ENCODE measurements at places on chromosomes 4 and X.

GRCh38 chrX:46647251-46647650 is 73.7 kb downstream of the CHST7 start:
- DNase-seq = no peak

- no peak for DNase-seq
These were observed 31.6 kb downstream of the CD40LG start for GRCh38 chrX:136679531-136679930.

- DNase-seq = no peak
These were observed 1064.4 kb downstream of the PCDH7 start for GRCh38 chr4:31784558-31784957.

DNA sequence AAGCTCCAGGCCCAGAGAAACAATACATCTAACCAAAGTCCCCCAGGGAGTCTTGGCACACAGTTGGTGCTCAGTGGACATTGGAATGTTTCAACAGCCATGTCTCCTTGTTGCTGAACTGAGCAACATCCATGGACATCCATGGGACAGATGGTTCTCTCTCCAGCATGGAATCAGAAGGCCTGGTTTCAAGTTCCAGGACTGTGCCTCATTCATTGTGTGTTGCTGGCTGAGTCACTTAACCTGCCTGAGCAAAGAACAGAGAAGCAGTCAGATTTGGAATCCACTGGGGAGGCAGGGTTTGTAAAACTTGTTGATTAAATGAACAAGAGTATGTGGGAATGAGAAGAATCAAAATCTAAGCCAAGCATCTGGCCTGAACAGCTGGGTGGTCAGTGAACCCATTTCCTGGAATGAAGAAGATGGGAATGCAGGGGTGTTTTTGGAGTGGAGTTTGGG is 147.9 kb downstream of the CHIC2 start:
- no peak for DNase-seq

DNA sequence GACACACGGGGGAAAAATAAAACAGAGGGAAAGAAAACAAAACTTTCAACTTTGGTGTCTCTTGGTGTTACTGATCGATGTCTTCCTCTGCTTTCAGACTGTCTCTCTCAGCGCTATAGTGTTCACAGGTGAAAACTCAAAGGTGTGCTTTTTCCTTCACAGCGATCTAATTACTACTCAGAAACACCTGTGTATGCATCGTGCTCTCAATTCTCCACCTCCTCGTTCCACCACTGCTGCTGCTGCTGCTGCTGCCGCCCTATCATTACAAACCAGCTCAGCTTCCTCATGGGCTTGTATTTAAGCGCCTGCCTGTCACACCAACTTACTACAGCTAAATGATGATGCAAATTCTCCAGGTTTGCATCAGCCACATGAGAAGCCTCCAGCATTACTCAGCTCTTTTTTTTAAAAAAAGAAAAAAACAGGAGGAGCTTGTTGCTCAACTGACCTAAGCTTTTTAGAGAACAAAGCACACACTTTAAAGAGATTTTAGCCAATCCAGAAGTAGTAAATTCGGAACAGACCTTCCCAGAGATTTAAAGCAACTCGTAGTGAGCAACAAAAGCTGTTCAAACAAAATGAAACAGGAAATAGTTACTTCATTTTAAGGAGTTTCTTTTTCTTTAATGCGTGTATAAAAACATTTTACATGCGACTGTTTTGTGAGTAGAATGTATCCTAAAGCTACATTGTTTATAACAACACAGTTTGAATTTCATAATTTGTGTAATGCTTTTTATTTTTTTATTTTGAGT is at the start of gene SLC7A11:
SLC7A11 (minus strand) TSS at position 274 of the 758 bp plus-strand sequence. CDS start 280 bp downstream, outside the sequence.
- no peak for DNase-seq

GRCh38 chr4:87392183-87392582 is 1.2 kb upstream of the HSD17B11 start:
- no peak for DNase-seq

- no peak for DNase-seq
These were observed 79.4 kb downstream of the SYNPO2 start for GRCh38 chr4:118968005-118968404.

DNA sequence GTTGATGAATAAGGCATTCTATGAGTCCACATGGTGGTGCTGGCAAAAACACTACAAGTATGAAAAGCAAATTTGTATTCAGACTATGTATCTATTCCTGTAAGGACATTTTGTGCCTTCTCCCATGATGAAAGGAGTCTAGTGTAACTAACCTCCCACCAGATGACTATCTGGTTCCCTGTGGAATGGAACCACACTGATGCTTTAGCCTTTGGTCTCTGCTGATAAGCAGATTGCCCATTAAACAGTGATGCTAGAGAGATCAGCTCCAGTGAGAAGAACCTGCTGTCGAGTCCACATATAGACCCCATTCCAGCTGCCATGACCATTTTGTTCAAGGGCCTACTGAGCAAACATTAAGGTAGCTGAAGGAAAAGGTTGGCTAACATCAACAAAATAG is 10.5 kb upstream of the THOC2 start:
- no peak for DNase-seq

DNA sequence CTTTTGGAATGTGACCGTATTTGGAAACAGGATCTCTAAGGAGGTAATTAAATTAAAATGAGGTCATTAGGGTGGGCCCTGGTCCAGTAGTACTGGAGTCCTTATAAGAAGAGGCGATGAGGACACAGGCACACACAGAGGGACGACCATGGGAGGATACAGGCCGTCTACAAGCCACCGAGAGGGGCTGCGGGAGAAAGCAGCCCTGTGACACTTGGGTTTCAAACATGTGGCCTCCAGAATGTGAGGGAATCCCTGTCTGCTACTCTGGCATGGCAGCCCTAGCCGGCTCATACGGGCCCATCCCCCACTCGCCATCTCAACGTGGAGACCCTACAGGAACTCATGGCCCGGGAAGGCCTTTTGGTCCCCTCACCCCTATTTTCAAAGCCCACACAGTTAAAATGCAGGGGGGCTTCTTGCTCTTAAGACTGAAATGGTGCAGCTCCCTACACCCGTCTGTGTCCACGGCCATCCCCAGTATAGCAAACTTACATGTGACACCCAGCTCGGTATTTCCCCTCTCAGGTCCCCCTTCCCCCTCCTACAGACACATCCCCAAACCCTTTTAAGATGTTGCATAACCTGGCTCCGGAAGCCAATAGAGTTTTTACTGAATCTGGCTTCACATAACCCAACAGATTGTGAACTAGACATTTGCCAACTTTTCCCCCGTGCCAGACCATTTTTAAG is 124.1 kb upstream of the TBL1X start:
- no peak for DNase-seq

- DNase-seq = no peak
These were observed 222.2 kb downstream of the DCTD start for GRCh38 chr4:182695009-182695408.

GRCh38 chr4:165879641-165880040 is 6.6 kb downstream of the TLL1 start:
- DNase-seq = no peak

- no peak for DNase-seq
These were observed 121.9 kb downstream of the DKK2 start for GRCh38 chr4:106914223-106914622.

DNA sequence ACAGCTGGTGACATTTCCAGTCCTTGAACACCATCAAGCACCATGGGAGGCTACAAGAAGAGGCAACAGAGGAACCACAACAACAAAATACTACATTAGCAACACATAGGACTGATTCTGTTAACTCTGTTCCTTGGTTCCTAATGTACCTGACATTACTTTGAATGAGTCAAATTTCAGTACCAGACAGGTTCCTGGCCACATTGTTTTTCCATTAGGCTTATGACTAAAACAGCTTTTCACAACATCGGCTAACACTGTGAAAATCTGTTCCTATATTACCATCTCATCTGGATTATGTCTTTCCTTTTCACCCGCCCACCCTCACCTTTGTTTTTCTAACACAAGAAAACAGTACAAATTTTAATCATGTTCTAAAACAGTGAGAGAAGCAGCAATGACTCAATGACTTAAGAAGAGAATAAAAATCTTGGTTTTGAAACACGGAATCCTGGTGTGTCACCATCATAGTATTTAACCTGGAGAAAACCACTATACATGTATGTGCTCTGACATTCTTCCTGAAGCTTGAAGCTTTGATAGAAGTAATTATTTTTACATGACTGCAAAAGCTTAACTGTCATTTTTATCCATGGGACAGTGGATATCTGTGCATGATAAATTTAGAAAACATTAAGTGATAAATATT is 143.9 kb downstream of the SCFD2 start:
- no peak for DNase-seq

GRCh38 chr4:78518561-78518960 is 33.0 kb upstream of the ANXA3 start:
- no peak for DNase-seq

DNA sequence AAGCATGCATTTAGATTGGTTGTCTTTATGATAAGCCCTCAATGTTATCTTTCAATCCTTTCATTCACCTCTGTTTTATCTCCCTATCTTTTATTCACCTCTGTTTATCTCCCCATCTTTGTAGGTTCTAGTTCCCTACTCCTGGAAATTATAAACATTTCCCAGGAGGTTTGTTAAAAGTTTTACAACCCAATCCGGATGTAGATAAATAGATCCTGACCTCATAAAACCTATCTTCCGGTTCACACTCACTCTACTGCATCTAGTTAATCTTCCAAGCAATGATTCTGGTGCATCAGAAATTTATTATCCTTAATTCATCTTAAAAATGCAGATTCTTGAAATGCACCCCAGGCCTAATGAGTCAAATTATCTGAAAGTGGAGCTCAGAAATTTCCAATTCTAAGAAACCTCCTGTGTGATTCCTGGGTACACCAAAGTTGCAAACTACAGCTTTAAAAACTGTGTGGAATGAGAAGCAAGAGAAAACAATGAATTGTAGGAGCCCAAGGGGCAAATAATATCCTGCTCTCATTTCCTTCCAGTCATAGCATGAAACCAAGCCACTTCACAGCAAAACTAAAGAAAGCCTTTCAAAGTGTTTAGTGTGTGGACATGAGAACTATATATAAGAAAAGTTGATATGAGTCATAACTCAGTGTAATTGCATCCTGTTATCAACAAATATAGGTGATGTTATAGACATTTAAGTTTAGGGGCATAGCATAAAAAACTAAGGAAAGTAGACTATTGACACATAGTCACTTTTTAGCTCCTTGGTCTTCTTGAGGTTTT is 51.1 kb upstream of the UGT8 start:
- DNase-seq = no peak

- DNase-seq = no peak
These were observed 153.9 kb downstream of the ZNF518B start for GRCh38 chr4:10303291-10303690.

GRCh38 chr4:34709564-34709963 is 1534.8 kb downstream of the ARAP2 start:
- DNase-seq = no peak

- DNase-seq = no peak
These were observed 24.6 kb upstream of the CD40LG start for GRCh38 chrX:136623396-136623795.

DNA sequence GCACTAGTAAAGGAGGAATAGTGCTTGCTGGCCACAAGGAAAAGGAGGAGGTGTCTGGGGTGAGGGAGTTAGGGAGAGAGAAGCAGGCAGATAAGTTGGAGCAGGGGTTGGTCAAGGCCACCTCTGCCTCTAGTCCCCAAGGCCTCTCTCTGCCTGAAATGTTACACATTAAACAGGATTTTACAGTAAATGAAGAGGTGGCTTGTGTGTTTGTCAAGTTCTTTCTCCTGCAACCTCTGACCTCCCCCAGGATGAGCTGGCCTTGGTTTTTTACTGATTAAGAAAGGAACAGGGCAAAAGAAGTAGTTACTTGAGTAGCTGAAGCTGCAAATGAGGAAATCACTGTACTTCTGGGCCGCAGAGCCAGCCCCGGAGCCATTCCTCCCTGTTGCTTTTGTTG is 2.0 kb downstream of the GJB1 start:
- no peak for DNase-seq

GRCh38 chr4:44916411-44916810 is 190.1 kb upstream of the GNPDA2 start:
- DNase-seq = no peak
